A673 (cell line): ENCODE measurements at places on chromosomes 6 and 20. TPM values are rescaled to one million over a fixed set of nuclear protein-coding genes. Genes with fewer than 3 reads are reported as not detected.

- peak overlapping the region; percentile 85 for H3K4me3 ChIP-seq
- peaks cover 8% of the 10 kb centered on the region for H3K27me3 ChIP-seq
- peaks cover 8% of the 10 kb centered on the region for H3K36me3 ChIP-seq
- no peak overlapping the region for H3K27ac ChIP-seq
- no peak for DNase-seq
Measured at GRCh38 chr6:3230256-3230882, 2.9 kb upstream of the TUBB2B start.

DNA sequence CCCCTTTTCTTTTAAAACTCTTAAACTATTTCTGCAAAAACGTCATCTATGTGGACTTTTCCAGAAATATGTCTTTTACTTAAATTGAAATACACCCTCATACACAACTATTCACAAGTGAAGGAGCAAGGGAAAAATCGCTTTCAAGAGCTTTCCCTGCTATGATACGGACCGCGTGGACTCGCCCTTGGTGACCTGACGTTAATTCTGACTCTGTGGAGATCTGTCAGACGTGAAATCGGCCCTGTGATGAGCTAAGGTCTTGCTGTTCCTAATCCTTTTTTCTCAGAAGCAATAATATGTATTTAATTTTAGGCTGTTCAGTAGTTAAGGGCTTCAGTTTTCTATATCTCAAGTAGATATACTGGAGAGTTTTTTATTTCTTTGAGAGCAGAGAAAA is 113.6 kb downstream of the RPP40 start:
- DNase-seq: no peak
- H3K27me3 ChIP-seq: no peaks in the 10 kb centered on the region
- peaks cover 9% of the 10 kb centered on the region for H3K4me1 ChIP-seq
- no peak overlapping the region for H3K27ac ChIP-seq

GRCh38 chr6:134004714-134005113 is 47.7 kb downstream of the SLC2A12 start:
- H3K27ac ChIP-seq: no peak overlapping the region
- H3K4me1 ChIP-seq: no peaks in the 10 kb centered on the region
- peaks cover 3% of the 10 kb centered on the region for H3K27me3 ChIP-seq
- H3K36me3 ChIP-seq: no peaks in the 10 kb centered on the region
- DNase-seq: no peak

- no peaks in the 10 kb centered on the region for H3K36me3 ChIP-seq
- no peak overlapping the region for H3K27ac ChIP-seq
- H3K4me1 ChIP-seq: no peaks in the 10 kb centered on the region
- no peaks in the 10 kb centered on the region for H3K27me3 ChIP-seq
- no peak overlapping the region for H3K4me3 ChIP-seq
Measured at GRCh38 chr6:160110586-160111123, 11.0 kb upstream of the SLC22A1 start.

The OPRM1 gene
- not detected in 2 replicates for total RNA-seq

The GMPR gene
- 0.32 and 0.76 TPM in 2 replicates for total RNA-seq
